ENCODE measurements at places on chromosomes 7 and 10. TPM values are rescaled to one million over a fixed set of nuclear protein-coding genes. Genes with fewer than 3 reads are reported as not detected.

The RET gene
- total RNA-seq, result 3.8 TPM

The CHN2 gene
- total RNA-seq, result 9.8 TPM

The SPDYE2 gene
- total RNA-seq, result not detected

The SYT15 gene
- 2.1 TPM for total RNA-seq

The SH3PXD2A gene
- 36.1 TPM for total RNA-seq

The MUC3A gene
- total RNA-seq, result not detected

The ASB10 gene
- total RNA-seq, result not detected

The A1CF gene
- total RNA-seq, result not detected

The HOXA4 gene
- 26.8 TPM for total RNA-seq

The MACC1 gene
- 0.17 TPM for total RNA-seq

The BHLHA15 gene
- not detected for total RNA-seq

The NUTM2A gene
- total RNA-seq, result 3.5 TPM

The DLG5 gene
- total RNA-seq, result 55.7 TPM

The TRIM50 gene
- 0.39 TPM for total RNA-seq

The OR2A5 gene
- not detected for total RNA-seq

The DHTKD1 gene
- total RNA-seq, result 19.2 TPM
